ENCODE measurements at places on chromosomes 5 and 9. TPM values are rescaled to one million over a fixed set of nuclear protein-coding genes. Genes with fewer than 3 reads are reported as not detected.

DNA sequence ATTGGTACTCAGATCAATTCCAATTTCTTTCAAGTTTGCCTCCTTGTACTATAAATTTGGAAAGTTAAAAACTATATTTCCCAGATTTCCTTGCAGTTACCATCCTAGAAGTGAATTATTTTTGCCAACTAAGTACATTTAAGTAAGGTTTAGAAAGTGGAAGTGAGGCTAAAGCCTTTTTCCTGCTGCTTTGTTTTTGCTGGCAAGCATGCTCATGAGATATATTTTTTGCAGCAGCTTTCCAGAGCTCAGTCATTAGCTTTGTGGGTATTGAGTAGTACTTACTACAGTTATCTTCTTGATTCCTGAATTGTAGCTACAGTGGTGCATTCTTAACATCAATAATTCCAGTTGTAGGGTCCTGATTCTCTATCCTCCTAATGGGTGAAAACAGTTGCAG lies 3.5 kb upstream of the BTF3 start:
- no peaks in the 10 kb centered on the region for H3K27me3 ChIP-seq
- DNase-seq = no peak
- no peak overlapping the region for H3K27ac ChIP-seq
- no peaks in the 10 kb centered on the region for H3K4me1 ChIP-seq

Gene C5orf58
- total RNA-seq = not detected

GRCh38 chr9:117434566-117434965 lies 19.7 kb upstream of the ASTN2 start:
- peaks cover 21% of the 10 kb centered on the region for H3K27me3 ChIP-seq
- no peaks in the 10 kb centered on the region for H3K36me3 ChIP-seq
- no peak for DNase-seq
- H3K4me3 ChIP-seq = no peak overlapping the region
- no peak overlapping the region for H3K27ac ChIP-seq
- H3K4me1 ChIP-seq = no peaks in the 10 kb centered on the region

DNA sequence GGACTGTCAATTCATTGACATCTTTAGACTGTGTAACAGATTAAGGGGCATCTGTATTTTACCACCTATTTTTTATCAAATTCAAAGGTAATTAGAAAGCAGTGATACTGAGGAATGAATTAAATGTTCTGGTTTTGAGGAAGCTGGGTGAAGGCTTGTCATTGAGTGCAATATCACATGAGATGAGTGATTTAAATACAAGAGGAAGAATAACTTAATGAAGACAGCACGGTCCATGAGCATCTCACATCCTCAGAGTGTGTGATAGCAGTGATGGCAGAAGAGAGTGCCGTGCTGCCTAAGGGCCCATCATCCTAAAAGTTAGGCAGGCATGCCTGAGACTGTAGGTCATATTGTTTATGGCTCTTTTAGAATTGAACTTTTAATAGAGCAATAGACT lies 263.3 kb downstream of the MAST4 start:
- peaks cover 5% of the 10 kb centered on the region for H3K4me1 ChIP-seq
- no peak overlapping the region for H3K4me3 ChIP-seq
- H3K27ac ChIP-seq = no peak overlapping the region
- H3K27me3 ChIP-seq = no peaks in the 10 kb centered on the region
- no peaks in the 10 kb centered on the region for H3K36me3 ChIP-seq
- no peak for DNase-seq

Gene C9orf50
- total RNA-seq = not detected

GRCh38 chr9:131610231-131610761 lies 65.0 kb downstream of the PRRT1B start:
- H3K27ac ChIP-seq = peak overlapping the region; percentile 83
- peaks cover 88% of the 10 kb centered on the region for H3K36me3 ChIP-seq
- no peak overlapping the region for H3K4me3 ChIP-seq
- H3K27me3 ChIP-seq = no peaks in the 10 kb centered on the region

Gene QRFP
- total RNA-seq = not detected

Gene FRMPD1
- 0.75 TPM for total RNA-seq

GRCh38 chr5:32446630-32447029 lies 2.1 kb upstream of the ZFR start:
- no peak overlapping the region for H3K4me3 ChIP-seq
- DNase-seq = no peak
- no peaks in the 10 kb centered on the region for H3K27me3 ChIP-seq
- H3K36me3 ChIP-seq = no peaks in the 10 kb centered on the region
- peaks cover 4% of the 10 kb centered on the region for H3K4me1 ChIP-seq

- H3K4me1 ChIP-seq = peaks cover 7% of the 10 kb centered on the region
- no peak overlapping the region for H3K27ac ChIP-seq
- no peaks in the 10 kb centered on the region for H3K27me3 ChIP-seq
- H3K4me3 ChIP-seq = no peak overlapping the region
- peaks cover 29% of the 10 kb centered on the region for H3K36me3 ChIP-seq
Measured at GRCh38 chr9:134778841-134779411, 101.7 kb upstream of the FCN2 start.

Gene TMEM174
- total RNA-seq = not detected

DNA sequence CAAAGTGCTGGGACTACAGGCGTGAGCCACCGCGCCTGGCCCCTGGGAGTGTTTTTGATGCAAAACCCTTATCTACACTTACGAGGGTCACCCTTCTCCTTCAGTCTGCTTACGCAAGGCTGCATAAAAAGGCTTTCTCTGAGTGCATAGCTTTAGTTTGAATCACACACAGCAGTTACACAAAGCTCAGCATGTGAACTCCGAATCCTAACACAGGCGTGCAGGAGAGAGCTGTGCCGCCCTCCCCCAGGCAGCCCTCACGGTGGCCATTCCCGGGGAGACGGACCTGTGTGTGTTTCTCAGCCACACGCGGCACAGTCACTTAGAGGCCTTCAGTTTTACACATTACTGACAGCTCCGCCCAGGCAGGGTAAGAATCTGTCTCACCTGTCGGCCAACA lies 26.7 kb downstream of the EXD3 start:
- peaks cover 4% of the 10 kb centered on the region for H3K36me3 ChIP-seq
- no peak for DNase-seq
- H3K4me1 ChIP-seq = no peaks in the 10 kb centered on the region
- H3K27me3 ChIP-seq = no peaks in the 10 kb centered on the region
- H3K4me3 ChIP-seq = no peak overlapping the region

DNA sequence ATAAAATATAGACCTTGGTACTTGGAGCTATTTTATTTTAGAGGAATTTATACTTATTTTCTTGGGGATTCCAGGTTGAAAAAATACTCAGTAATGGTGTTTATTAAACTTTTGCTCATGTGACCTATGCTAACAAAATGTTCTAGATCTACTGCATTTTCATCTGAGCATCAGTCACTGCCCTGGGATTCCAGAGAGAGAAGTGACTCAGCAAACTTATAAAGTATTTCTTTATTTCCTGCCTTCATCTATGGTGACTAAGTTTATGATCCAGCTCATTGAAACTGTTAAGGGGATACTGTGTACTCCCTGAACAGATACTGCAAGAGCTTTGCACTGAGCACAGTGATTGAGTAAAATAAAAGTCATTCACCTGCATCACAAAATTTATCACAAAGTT lies 298.5 kb upstream of the CDH18 start:
- no peak overlapping the region for H3K27ac ChIP-seq
- H3K27me3 ChIP-seq = no peaks in the 10 kb centered on the region
- no peaks in the 10 kb centered on the region for H3K4me1 ChIP-seq
- DNase-seq = no peak

- H3K36me3 ChIP-seq = no peaks in the 10 kb centered on the region
- no peak overlapping the region for H3K4me3 ChIP-seq
- H3K4me1 ChIP-seq = no peaks in the 10 kb centered on the region
Measured at GRCh38 chr9:121896545-121896943, 196.6 kb downstream of the TTLL11 start.

DNA sequence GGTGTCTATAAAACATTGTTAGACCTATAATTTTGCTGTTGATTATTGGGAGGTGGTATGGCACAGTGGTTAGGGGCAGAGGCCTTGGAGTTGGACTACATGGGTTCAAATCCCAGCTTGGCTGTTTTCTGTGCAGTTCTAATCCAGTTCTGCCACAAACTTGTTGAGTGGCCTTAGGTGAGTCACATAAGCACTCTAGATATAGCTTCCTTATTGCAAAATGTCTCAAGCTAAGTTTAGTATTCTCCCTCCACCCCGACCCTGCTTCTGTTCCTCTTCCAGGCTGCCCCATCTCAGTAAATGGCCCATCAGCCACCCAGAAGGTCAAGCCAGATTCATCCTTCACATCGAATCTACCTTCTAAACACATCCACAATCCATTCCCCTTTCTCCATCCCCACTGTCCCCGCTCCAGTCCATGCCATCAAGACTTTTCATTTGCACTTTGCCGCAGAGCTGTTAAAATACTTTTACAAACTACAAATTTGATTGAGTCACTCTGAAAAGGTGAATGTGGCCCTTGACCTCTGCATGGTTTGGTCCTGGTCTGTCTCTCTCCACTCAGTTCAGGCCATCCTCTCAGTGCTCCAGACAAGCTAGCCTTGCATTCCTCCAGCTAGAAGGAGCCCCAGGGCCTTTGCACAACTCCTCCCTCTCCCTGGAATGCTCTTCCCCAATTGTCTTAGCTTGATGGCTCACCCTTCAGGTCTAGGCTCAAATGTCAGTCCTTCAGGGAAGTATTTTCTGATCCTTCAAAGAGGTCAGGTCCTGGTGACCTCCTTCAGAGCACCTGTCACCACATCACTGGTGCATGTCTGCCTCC lies 10.0 kb upstream of the HDHD3 start:
- H3K4me3 ChIP-seq = no peak overlapping the region
- no peak for DNase-seq
- peaks cover 55% of the 10 kb centered on the region for H3K36me3 ChIP-seq
- no peaks in the 10 kb centered on the region for H3K4me1 ChIP-seq
- no peak overlapping the region for H3K27ac ChIP-seq

Gene TCERG1
- 17.6 TPM for total RNA-seq

GRCh38 chr5:14825977-14826376 lies 45.6 kb downstream of the ANKH start:
- H3K36me3 ChIP-seq = no peaks in the 10 kb centered on the region
- H3K4me3 ChIP-seq = no peak overlapping the region
- no peaks in the 10 kb centered on the region for H3K27me3 ChIP-seq
- peaks cover 46% of the 10 kb centered on the region for H3K4me1 ChIP-seq
- no peak overlapping the region for H3K27ac ChIP-seq

Gene CMBL
- total RNA-seq = 45.7 TPM

GRCh38 chr5:143874312-143874711 lies 62.4 kb downstream of the HMHB1 start:
- no peaks in the 10 kb centered on the region for H3K27me3 ChIP-seq
- H3K4me3 ChIP-seq = no peak overlapping the region
- DNase-seq = no peak
- H3K4me1 ChIP-seq = no peaks in the 10 kb centered on the region

Gene SPINK5
- 1.7 TPM for total RNA-seq

DNA sequence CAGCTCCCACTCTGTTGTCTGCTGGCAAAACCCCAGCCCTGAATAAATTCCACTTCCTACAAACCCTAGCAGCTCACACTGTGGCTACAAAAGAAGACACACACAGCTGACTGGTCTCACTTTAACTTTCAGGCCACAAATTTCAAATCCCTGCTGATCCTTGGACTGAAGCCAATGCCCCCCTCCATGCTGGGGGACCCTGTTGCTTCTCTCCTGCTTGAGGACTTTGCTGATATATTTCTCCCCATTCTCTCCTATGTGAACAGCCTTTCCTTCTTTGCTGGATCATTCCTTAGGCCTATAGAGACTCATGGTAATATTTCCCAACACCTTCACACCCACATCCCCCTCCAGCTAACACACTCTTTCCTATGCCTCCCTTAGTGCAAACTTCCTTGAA lies 79.6 kb upstream of the ADRA1B start:
- H3K36me3 ChIP-seq = no peaks in the 10 kb centered on the region
- no peak for DNase-seq
- no peaks in the 10 kb centered on the region for H3K4me1 ChIP-seq
- H3K4me3 ChIP-seq = no peak overlapping the region

Gene PDZD2
- 89.6 TPM for total RNA-seq

DNA sequence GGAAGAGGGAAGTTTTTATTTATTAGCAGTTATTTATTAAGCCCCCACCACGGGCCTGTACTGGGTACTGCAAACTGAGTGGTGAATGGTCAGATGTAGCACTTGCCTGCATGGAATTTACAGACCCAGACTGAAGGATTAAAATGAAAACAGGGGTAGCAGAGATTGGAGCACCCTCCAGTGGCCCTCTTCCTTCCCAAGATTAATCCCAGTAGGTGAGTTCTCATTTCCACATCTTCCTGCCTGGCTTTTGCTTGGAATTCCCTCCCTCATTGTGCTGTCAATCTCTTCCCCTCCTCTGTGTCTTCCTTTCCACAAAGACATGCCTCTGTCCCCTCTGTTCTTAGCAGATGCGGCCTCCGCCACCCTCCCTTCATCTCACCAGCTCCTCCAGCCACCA lies 39.2 kb downstream of the MVB12B start:
- no peak overlapping the region for H3K4me3 ChIP-seq
- no peaks in the 10 kb centered on the region for H3K4me1 ChIP-seq
- no peak for DNase-seq
- no peaks in the 10 kb centered on the region for H3K36me3 ChIP-seq
- H3K27ac ChIP-seq = no peak overlapping the region

DNA sequence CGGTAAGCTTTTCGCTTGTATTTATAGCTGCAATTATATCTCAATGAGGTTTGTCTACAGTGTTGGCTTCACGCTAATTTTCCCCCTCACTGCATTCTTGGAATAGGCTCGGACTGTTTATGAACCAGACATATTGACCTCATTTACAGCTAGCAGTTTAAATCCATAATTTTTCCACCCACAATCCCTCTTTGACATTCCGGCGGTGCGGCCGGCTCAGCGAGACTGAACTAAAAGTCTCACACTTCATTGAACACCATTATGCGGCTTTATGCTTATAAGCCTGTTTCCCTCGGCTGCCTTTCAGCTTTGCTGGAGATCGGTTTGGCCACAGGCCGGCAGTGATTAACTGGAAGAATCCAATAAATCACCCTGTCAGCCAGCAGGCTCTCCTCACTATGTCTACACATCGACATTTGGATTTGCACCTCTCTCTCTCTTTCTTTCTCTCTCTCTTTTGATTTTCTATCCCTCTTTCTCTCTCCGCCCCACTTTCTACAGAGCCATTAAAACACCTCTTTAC lies 315.0 kb upstream of the TLE4 start:
- no peaks in the 10 kb centered on the region for H3K27me3 ChIP-seq
- H3K4me3 ChIP-seq = no peak overlapping the region
- H3K36me3 ChIP-seq = no peaks in the 10 kb centered on the region
- H3K4me1 ChIP-seq = no peaks in the 10 kb centered on the region

DNA sequence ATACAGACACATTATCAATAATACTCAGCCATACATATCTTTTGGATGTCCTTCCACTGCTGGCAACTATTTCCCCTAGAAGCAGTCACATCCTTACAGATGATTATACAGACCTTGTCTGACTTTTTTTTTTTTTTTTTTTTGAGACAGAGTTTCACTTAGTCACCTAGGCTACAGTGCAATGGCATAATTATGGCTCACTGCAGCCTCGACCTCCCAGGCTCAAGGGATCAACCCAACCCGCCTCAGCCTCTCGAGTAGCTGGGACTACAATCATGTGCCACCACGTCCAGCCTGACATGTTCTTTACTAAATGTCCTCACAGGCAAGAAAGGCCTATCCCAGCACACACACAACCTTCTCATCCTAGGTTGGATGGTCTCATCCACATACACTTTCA lies 24.0 kb downstream of the NR6A1 start:
- no peak overlapping the region for H3K27ac ChIP-seq
- no peaks in the 10 kb centered on the region for H3K27me3 ChIP-seq
- no peaks in the 10 kb centered on the region for H3K36me3 ChIP-seq

Gene TCF7
- total RNA-seq = 2.6 TPM

- H3K4me3 ChIP-seq = no peak overlapping the region
- H3K27ac ChIP-seq = no peak overlapping the region
- H3K36me3 ChIP-seq = no peaks in the 10 kb centered on the region
Measured at GRCh38 chr9:122191584-122191983, 31.9 kb downstream of the MORN5 start.

GRCh38 chr9:110156416-110156815 lies 51.5 kb downstream of the C9orf152 start:
- H3K4me3 ChIP-seq = no peak overlapping the region
- H3K27me3 ChIP-seq = no peaks in the 10 kb centered on the region
- H3K36me3 ChIP-seq = peaks cover 6% of the 10 kb centered on the region
- H3K4me1 ChIP-seq = peaks cover 100% of the 10 kb centered on the region

Gene NR2F1-AS1
- total RNA-seq = not detected

Gene TRMO
- 8.0 TPM for total RNA-seq

All from heart left ventricle (tissue), 16 donors.